ENCODE measurements at places on chromosomes 5 and 9.

GRCh38 chr5:90613459-90613858 lies 54.9 kb downstream of the ADGRV1 start:
- no peak for DNase-seq

- peak; percentile 22 for DNase-seq
Measured at GRCh38 chr9:36873247-36873875, 160.7 kb downstream of the PAX5 start.

GRCh38 chr5:65451436-65451835 lies 30.3 kb downstream of the ADAMTS6 start:
- no peak for DNase-seq

GRCh38 chr9:100126423-100126822 lies 27.4 kb downstream of the INVS start:
- no peak for DNase-seq

GRCh38 chr5:23703940-23704855 lies 196.8 kb downstream of the PRDM9 start:
- DNase-seq: no peak

DNA sequence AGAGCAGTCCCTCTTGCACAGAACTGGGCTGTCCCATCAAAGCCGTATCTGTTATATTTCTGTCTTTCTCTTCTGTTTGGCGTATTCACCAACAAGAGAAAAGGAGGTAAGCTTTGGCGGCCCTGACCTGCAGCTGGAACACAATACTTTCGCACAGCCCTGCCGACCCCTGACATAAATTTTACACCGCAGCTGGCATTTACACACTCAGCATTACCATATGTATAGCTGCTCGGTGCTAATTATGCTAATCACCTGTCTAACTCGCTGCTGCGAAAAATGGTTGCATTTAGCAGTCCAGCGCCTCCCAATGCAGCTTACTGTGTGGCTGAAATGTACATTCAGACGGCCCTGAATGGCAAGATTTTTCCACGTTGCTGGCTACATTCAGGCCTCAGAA lies 20.8 kb downstream of the PTCH1 start:
- no peak for DNase-seq

DNA sequence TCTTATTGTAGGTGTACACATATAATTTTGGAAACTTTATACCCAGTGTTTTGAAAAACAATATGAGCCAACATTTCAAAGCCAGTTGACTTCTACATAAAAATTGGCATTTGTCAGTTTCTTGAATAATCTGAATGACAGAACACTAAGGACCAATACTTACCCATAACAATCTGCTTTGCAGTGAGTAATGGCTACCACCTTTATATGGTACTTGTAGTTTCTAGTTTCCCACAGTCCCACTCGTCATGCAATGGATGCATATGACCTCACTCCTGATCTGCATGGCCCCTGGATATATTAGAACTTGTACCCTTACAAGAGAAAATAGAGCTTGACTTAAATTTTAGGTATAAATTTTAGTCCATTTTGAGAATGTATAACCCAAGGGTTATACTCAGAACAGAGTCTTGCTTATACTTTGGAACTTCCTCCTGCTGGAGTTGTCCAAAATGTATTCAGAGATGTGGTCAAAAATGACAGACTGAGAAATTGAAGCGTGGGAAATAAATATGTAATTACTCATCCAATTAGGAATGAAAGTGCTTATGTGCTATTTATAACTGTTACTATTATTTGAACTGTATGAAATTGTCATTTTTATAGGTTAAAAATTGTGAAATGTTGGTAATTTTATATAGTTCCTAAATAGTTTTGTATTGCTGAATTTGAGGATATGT lies 19.5 kb downstream of the XRCC4 start:
- DNase-seq: peak; percentile 17

DNA sequence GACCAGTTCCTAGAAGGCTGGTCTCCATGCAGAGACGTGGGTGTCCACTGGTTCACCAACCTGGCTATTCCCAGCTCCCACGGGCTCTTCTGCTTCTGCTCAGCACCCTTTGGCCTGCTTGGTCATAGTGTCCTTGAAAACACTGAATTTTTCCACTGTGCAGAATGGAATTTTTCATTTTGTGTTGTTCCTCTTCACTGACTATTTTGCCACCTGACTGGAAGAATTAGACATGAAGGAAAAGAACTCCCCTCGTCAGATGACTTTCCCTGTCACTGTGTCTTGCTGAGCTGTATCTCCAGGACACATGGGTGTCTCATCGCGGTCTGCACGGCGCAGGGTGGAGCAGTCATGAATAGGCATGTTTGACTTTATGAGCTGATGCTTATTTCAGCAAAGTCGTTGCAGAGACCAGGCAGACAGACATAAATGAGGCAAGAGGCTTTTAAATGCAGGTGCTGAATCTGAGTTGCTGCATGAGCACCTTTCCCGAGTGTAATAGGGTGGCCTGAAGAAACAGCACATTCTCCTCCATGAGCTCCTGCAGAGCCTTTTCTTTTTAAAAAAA lies 50.2 kb upstream of the SEMA4D start:
- DNase-seq: no peak

DNA sequence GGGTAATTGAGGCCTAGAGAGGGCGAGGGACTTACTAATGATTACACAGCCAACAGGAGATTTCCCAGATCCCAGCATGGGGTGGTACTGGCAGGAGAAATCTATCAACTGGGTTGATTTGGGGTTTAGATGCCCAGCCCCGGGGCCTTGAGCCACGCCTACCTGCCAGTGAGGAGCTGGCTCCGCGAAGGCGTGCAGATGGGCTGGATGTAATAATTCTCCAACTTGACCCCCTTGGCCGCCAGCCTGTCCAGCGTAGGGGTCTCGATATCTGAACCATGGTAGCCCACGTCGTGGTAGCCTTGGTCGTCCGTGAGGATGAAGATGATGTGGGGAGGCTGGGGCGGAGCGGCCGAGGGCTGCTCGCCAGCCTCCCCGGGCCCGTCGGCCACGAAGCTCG lies 804 bp downstream of the ARSI start:
- no peak for DNase-seq

DNA sequence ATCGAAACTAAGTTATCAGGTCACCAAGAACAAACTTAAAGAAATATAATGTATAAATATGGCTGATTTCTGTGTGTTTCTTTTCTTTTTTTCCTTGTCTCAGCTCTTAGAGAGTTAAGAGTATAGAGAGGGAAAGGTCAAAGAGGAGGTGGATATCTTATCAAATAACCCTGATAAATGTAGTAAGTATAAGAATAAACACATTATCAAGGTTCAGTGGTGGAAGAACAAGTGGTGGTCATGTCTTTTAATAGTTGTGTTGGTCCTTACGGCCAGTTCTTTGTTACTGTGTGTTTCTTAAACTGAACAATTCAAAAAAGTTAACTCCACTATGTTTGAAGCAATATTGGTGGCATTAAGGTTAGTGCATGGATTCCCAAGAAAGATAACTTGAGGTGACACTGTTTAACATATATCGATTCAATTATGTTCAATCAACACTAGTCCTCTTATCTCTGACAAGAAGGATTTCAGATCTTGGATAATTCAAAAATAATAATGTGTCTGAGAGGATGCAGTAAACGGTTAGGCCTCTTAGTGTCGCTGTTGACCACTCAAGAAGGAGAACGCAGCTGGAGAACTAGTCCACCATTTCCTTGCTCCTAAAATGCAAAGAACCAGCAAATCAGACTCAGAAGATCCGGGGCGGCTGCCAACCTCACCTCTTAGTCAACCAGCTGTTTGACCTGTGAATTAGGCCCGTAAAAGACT lies at the start of gene PCDHGA3:
PCDHGA3 (plus strand) TSS at position 588 of the 711 bp plus-strand sequence. CDS start 205 bp downstream, outside the sequence.
- DNase-seq: no peak

GRCh38 chr9:120857481-120857880 lies 14.8 kb upstream of the PSMD5 start:
- no peak for DNase-seq

DNA sequence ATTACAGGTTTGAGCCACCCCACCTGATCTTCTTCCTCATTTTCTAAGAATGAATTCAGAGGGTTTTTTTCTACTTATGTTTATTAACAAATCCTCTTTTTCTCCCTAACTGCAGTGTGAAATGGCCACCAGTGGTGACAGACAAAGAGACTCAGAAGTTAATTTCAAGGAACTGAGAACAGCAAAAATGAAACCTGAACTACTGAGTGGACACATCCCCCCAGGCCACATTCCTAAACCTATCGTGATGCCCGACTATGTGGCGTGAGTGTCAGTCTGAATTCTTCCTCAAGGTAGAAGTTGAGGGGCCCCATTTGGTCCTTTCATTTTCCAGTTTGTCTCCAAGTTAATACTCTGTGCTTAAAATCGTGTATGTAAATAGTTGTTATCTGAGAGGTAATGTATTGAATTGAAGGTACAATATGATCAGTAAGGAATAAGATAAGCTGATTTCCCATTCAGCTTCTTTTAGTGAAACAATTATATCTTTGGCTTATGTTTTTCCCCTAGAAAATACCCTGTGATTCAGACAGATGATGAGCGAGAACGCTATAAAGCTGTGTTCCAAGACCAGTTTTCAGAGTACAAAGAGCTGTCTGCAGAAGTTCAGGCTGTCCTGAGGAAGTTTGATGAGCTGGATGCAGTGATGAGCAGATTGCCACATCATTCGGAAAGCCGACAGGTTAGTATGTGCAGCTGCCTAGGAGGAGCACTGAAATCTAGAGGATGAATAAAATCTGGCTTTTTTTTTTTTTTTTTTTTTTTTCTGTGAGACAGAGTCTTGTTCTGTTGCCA lies 17.7 kb downstream of the MARVELD2 start:
- peak; percentile 86 for DNase-seq

DNA sequence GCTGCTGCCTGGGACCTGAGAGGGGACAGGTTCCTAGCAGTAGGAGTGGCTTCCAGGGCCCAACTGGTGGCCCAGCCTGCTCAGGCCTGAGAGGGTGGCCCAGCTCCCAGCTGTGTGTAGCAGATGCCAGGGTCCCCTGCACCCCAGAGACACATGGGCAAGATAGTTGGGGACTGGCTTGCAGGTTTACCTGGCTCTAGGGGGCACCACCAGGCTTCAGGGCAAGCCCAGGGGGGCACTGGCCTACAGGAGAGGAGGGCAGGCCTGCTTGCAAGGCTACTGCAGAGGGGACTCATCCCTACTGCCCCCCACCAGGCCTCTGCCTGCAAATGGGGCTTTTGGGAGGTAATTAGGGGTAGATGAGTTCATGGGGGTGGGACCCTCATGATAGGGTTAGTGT lies 123.3 kb downstream of the ZNF354C start:
- no peak for DNase-seq

DNA sequence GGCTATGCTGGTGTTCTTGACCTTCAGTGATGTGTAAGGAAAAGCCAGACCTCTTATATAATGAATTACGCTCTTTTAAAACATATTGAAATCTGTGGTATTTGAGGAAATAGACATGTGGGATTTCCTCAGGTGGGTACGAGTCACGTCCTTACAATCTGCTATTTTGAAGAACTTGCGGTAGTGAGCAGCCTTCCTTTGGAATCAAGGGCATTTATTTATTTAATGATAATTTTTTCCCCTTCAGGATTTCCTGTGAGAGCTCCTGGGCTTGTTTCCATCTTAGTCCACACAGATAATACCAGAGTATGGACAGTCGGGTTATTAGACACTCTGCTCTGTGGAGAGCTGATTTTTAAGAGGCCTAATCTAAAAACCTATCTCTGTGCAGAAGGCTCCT lies 167.9 kb downstream of the ARHGEF28 start:
- DNase-seq: no peak

- no peak for DNase-seq
Measured at GRCh38 chr9:100228352-100228869, 124.3 kb downstream of the TEX10 start.

- no peak for DNase-seq
Measured at GRCh38 chr5:176835918-176836317, 25.6 kb downstream of the UNC5A start.

GRCh38 chr9:14314424-14314928 lies 535 bp upstream of the NFIB start:
- no peak for DNase-seq

DNA sequence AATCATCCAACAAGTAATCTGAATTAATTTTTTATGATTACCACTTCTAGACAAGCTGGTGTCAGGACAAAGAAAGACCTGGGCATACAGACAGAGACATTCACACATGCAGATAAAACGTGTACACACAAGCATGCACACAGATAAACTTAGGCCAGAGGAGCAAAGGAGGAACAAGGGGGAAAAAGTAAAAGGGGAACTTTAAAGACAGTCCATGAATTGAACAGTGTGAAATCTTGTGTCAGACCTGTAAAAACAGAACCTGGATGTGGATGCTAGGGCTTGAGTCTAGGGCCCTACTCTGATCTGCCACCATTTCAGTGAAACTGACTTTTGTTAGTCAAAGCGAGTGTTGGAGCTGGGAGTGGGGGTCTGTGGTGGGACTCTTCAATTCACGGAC lies 11.2 kb upstream of the ZSWIM6 start:
- peak; percentile 60 for DNase-seq

DNA sequence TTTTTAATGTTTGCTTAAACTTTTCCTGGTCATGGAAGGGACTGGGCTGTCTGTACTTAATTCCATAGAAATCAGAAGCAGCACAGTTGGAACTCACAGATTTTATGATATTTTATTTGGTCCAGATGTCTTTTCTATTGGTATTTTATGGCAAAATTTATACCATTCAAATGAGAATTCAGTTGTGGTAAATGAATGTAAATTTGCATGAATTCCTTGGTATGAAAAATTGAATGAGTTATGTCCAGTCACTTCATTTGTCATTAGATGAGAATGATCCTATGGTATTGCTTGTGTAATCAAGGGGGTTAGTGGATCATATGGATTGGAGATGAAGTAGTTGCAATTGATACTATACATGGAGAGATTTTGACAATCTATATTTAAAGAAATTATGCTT lies 188.0 kb downstream of the KDM4C start:
- DNase-seq: no peak

DNA sequence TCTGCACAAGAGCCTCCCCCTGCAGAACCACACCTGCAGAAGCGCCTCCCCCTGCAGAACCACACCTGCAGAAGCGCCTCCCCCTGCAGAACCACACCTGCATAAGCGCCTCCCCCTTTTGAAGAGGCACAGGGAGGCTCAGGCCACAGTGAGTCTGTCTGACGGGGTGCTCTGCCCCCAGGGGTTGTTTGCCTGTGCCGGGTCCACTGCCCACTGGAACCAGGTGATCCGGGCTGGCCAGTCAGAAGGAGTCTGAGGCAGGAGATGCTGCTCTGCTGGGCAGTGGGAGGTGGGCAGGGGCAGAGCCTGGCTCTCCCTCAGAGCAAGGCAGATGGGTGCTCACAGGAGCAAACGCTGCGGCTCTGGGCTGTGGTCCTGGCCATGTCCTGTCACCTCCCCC lies 60.8 kb upstream of the RNU6ATAC start:
- no peak for DNase-seq

GRCh38 chr9:114798780-114799427 lies 6.9 kb downstream of the TNFSF15 start:
- no peak for DNase-seq
